Psoas muscle (tissue), 8 donors: ENCODE measurements at places on chromosomes 16 and 17.

- no peak for DNase-seq
Measured at GRCh38 chr17:14461227-14461548, 160.3 kb downstream of the HS3ST3B1 start.

- DNase-seq: no peak
Measured at GRCh38 chr16:83781-84615, 6.0 kb downstream of the MPG start.

DNA sequence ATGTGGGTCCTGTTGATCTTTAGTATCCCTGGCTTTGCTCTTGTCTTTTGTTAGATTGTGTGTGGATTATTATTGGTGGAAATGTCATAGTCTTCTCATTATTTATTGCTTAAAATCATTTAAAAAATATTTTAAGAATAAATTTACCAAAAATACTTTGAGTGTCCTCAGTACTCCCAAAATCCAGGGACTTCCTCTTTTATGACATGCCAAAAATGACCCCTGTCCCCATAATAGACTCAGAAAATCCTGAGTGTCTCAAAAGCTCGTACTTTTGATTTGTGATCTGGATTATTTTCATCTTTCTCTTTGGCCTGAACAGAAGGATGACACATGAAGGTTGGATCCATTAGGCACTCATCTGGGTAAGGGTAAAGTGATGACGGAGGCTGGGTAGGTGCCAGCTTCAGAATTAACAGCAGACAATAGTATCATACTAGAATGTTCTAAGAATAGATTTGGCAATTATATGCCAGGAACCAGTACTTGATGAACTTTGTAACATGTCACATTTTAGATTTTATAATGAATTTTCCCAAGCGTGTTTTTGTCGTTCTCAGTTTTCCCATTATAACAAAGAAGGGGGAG lies 602.2 kb upstream of the CDH8 start:
- DNase-seq: no peak

DNA sequence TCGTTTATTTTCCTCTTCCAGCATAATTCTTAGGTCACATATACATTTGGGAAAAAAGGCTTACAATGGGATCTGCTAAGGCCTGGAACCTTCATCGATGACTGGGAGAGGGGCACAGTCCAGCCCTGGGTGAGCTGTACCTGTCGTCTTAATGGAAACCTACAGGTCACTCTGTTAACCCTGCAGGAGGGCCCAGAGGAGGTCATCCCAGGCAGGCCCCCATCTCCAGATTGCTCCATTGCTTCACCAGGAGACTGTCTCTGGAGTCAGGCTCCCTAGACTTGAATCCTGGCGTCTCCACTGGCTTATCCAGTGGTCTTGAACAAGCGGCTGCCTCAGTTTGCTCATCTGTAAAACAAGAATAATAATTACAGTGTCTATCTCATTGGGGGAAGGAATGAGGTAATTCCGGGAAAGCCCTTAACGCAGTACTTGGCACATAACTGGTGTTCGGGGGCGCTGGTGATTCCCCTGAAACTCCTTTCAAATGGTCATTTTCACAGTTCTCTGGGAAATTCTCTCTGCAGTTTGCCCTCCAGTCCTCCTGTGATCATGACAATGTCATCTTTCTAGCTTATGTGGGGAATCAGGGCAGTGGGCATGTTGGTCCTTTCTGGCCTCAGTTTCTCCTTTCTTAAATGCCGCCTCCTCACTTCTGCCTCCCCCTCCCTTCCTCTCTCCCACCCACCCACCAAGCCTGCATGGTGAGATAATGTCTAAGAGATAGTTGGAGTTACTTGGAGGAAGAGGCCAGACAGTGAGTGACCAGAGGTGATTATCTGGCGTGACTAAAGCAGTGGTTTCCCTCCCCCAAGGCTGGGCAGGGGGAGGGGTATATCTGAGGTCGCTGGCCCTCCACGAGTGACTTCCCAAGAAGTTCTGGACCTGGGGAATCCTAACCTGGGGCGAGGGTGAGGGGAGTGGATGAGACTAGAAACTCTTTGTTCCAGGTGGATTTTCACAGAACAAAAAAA lies 31.3 kb upstream of the TAC4 start:
- no peak for DNase-seq

DNA sequence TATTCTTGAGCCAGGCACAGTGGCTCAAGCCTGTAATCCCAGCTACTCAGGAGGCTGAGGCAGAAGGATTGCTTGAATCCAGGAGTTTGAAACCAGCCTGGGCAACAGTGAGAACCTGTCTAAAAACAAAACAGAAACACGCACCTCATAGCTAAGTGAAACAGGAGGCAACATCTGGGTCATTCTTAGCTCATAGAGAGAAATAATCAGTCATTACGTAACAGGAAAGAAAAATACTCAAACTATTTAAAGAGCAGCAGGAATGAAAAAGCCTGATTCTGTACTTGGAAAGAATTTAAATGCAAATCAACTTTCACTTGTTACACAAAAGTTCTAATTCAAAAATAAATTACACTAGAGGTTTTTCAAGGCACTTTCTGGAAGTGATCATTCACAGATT lies 17.2 kb downstream of the CHCT1 start:
- DNase-seq: no peak
